ENCODE measurements at places on chromosomes 13 and 19.

DNA sequence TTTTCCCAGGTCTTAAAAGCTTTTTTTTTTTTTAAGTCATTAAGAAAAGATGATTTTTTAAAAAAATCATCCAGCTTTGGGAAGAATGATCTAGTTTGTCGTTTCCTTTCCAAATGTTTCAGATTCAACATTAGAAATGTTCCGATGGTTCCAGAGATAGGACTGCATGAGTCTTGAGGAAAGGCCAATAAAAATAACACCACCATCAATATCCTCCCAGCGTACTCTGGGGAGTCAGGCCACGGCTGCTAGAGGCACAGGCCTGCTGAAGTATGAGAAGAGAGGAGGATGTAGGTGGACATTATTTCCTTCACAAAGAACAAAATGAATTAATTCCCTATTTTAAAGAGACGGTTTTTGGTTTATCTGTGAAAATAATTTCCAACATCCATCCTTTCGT lies 60.0 kb upstream of the SHISA2 start:
- H3K27me3 ChIP-seq, result no peaks in the 10 kb centered on the region
- H3K4me3 ChIP-seq, result no peak overlapping the region
- no peaks in the 10 kb centered on the region for H3K4me1 ChIP-seq
- DNase-seq, result no peak

GRCh38 chr13:23848646-23849141 lies 40.5 kb downstream of the MIPEP start:
- no peaks in the 10 kb centered on the region for H3K27me3 ChIP-seq
- H3K4me1 ChIP-seq, result no peaks in the 10 kb centered on the region
- no peaks in the 10 kb centered on the region for H3K36me3 ChIP-seq
- no peak overlapping the region for H3K27ac ChIP-seq
- no peak for DNase-seq

- no peak overlapping the region for H3K4me3 ChIP-seq
- H3K4me1 ChIP-seq, result no peaks in the 10 kb centered on the region
- H3K36me3 ChIP-seq, result no peaks in the 10 kb centered on the region
- H3K27ac ChIP-seq, result no peak overlapping the region
Observed at GRCh38 chr13:35046587-35046986, 104.5 kb downstream of the NBEA start.

GRCh38 chr19:33280351-33280921 lies 21.9 kb downstream of the CEBPA start:
- no peak overlapping the region for H3K27ac ChIP-seq
- no peak overlapping the region for H3K4me3 ChIP-seq
- no peaks in the 10 kb centered on the region for H3K36me3 ChIP-seq

DNA sequence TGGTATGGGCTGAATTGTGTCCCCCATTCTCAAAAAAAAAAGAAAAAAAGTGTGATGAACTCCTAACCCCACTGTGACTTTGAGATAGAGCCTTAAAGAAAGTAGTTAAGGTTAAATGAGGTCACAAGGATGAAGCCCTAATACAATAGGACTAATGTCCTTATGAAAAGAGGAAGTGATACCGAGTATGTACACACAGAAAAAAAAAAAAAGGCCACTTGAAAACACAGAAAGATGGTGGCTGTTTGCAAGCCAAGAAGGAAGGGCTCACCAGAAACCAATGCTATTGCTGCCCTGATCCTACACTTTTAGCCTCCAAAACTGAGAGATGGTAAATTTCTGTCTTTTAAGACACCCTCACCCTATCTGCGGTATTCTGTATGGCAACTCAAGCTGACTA lies 955.6 kb downstream of the PCDH17 start:
- H3K4me1 ChIP-seq, result no peaks in the 10 kb centered on the region
- H3K4me3 ChIP-seq, result no peak overlapping the region
- H3K27ac ChIP-seq, result no peak overlapping the region
- no peak for DNase-seq

GRCh38 chr13:30331331-30331771 lies 24.0 kb upstream of the KATNAL1 start:
- no peaks in the 10 kb centered on the region for H3K4me1 ChIP-seq
- DNase-seq, result no peak
- H3K36me3 ChIP-seq, result no peaks in the 10 kb centered on the region
- H3K4me3 ChIP-seq, result no peak overlapping the region
- H3K27ac ChIP-seq, result no peak overlapping the region

- H3K4me3 ChIP-seq, result no peak overlapping the region
- no peaks in the 10 kb centered on the region for H3K4me1 ChIP-seq
- no peak overlapping the region for H3K27ac ChIP-seq
Observed at GRCh38 chr19:55703790-55704215, 28.8 kb downstream of the EPN1 start.

DNA sequence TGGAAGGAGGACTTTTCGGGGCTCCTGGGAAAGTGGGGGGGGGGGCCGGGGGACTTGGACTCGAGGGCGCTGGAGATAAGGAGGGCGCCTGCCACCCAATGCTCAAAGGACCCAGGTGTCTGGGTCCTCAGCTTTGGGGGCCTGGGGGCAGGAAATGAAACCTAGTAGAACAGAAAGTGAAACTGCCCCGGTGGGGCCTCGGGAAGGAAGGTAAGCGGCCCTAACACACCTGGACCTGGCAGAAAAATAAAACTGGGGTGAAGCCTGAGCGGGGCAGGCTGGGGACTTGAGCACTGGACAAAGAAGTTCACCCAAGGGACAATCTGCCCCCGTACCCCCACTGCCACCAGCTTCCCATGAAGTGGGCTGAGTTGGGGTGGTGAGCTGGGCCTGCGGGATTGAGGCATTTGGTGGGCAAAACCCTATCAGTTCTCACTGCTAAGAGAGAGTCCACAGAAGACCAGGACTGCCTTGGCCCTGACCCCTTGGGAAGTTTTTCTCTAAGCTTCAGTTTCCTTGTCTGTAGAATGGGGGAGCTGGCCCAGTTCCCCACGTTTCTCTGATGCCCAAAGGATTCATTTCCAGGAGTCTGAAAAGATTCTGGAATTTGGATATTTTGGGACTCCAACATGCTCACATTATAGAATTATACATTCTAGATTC lies 2.3 kb downstream of the PRKD2 start:
- no peak overlapping the region for H3K27ac ChIP-seq
- H3K4me1 ChIP-seq, result peaks cover 1% of the 10 kb centered on the region
- no peak for DNase-seq
- H3K27me3 ChIP-seq, result no peaks in the 10 kb centered on the region

GRCh38 chr19:35153701-35154524 lies 622 bp upstream of the FXYD5 start:
- peaks cover 7% of the 10 kb centered on the region for H3K4me1 ChIP-seq
- H3K36me3 ChIP-seq, result no peaks in the 10 kb centered on the region
- peak overlapping the region; percentile 71 for H3K4me3 ChIP-seq
- no peaks in the 10 kb centered on the region for H3K27me3 ChIP-seq

DNA sequence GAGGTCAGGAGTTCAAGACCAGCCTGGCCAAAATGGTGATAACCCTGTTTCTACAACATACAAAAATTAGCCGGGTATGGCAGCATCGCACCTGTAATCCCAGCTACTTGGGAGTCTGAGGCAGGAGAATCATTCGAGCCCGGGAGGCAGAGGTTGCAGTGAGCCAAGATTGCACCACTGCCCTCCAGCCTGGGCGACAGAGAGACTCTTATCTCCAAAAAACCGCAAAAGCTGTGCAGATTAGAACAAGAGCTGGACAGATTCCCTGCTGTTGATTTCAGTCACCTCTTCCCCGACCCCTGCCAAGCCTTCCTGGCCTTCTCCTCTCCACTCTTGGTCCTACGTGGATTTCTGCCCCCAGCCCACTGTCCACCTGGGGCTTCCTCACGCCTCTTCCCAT lies 8.3 kb downstream of the CAMSAP3 start:
- H3K4me1 ChIP-seq, result no peaks in the 10 kb centered on the region
- DNase-seq, result no peak
- no peaks in the 10 kb centered on the region for H3K27me3 ChIP-seq

DNA sequence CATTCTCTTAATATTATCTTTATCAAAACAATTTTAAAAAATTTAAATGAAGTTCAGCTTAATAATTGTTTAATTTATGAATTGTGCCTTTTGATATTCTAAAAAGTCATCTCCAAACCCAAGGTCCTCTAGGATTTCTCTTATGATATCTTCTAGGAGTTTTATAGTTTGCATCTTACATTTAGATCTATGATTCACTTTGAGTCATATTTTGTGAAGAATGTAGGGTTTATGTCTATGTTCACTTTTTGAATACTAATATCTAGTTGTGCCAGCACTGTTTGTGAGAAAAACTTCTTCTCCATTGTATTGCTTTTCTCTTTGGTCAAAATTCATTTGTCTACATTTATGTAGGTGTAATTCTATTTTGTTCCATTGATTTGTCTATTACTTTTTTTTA lies 1068.4 kb upstream of the SPRY2 start:
- H3K4me3 ChIP-seq, result no peak overlapping the region
- no peaks in the 10 kb centered on the region for H3K4me1 ChIP-seq
- DNase-seq, result no peak
- H3K27ac ChIP-seq, result no peak overlapping the region
- no peaks in the 10 kb centered on the region for H3K36me3 ChIP-seq
- H3K27me3 ChIP-seq, result no peaks in the 10 kb centered on the region

GRCh38 chr19:9823816-9824215 lies 3.9 kb upstream of the UBL5 start:
- H3K4me3 ChIP-seq, result no peak overlapping the region
- no peaks in the 10 kb centered on the region for H3K36me3 ChIP-seq
- no peaks in the 10 kb centered on the region for H3K27me3 ChIP-seq
- H3K4me1 ChIP-seq, result peaks cover 2% of the 10 kb centered on the region
- no peak overlapping the region for H3K27ac ChIP-seq
- no peak for DNase-seq

DNA sequence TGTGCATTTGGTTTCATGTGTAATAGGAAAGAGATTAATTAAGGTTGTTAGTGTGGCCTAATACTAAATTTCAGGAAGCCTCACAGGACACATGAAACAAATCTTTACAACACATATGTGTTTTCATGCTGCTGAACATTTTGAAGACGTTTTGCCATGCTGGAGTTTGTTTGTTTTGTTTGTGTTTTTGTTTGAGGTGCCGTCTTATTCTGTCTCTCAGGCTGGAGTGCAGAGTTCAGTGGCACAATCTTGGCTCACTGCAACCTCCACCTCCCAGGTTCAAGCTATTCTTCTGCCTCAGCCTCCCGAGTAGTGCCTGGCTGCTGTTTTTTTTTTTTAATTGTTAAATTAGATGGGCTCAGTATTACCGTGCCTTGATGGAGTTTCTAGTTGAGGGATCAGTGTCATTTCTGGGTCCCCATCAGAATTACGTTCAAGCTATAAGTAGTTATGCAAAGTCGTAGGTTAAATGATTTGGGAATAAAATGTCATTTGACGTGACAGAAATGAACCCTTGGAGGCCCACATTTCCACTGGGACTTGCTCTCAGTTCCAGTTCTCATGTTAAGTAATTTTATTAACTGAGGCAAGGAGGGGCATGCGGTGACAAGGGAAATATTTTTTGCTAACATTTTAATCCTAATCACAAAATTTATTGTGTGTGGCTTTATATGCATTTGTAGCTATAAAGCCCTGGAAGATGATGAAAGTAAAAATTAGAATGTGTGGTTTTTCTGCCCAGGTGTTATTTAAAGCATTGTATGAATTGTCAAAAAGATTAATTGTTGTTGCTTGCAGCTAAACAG lies 196.9 kb downstream of the TM9SF2 start:
- DNase-seq, result no peak
- peaks cover 13% of the 10 kb centered on the region for H3K4me1 ChIP-seq
- H3K4me3 ChIP-seq, result no peak overlapping the region

DNA sequence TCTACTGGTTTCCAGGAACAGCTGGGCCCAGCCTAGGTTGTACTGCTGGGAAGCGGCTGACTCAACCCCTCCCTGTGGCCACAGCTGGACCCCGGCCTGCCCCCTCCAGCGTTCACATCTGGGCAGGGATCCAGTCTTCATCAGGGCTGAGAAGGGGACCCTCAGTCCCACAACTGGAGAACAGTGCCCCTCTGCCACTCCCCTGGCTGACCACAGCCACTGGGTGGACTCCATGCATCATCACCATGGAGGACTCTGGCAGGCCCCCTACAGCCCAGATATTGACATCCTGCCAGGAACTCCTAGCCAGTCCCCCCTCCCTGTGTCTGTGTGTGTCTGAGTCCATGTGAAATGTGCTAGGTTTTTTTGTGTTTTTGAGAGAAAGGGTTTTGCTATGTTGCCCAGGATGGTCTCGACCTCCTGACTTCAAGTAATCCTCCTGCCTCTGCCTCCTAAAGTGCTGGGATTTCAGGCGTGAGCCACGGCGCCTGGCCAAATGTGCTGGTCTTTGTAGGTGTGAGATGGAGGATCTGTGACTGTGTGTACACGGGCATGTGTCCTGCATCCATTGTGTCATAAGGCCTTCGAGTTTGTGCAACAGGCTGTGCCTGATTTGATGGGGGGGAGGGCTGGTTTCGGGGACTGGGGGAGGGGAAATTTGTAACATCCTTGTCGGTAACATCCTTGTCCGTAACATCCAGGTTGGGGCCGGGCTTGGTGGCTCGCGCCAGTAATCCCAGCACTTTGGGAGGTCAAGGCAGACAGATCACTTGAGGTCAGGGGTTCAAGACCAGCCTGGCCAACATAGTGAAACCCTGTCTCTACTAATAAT lies 4.0 kb upstream of the HOOK2 start:
- no peak overlapping the region for H3K27ac ChIP-seq
- no peaks in the 10 kb centered on the region for H3K36me3 ChIP-seq
- H3K4me1 ChIP-seq, result peaks cover 14% of the 10 kb centered on the region
- H3K27me3 ChIP-seq, result no peaks in the 10 kb centered on the region

- H3K36me3 ChIP-seq, result no peaks in the 10 kb centered on the region
- no peaks in the 10 kb centered on the region for H3K27me3 ChIP-seq
- no peak overlapping the region for H3K27ac ChIP-seq
- H3K4me3 ChIP-seq, result no peak overlapping the region
- no peaks in the 10 kb centered on the region for H3K4me1 ChIP-seq
Observed at GRCh38 chr13:39547108-39547507, 55.9 kb downstream of the LHFPL6 start.

DNA sequence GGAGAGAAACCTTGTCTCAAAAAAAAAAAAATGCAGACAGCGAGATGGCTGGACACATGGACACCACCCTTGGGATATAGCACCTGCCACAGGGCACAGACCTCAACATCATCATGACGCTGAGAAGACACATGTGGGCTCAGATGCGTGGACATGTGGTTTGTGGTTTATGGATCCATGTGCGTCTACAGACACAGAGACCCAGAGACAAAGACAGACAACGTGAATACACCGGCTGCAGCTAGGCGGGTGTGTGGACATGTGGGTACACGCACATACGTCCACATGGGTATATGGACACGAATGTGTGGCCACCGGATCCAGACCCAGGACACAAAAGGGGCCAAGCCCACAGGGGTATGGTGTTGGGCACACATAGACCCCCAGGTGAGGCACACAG lies 1.3 kb downstream of the TNFSF14 start:
- no peaks in the 10 kb centered on the region for H3K4me1 ChIP-seq
- no peaks in the 10 kb centered on the region for H3K27me3 ChIP-seq

DNA sequence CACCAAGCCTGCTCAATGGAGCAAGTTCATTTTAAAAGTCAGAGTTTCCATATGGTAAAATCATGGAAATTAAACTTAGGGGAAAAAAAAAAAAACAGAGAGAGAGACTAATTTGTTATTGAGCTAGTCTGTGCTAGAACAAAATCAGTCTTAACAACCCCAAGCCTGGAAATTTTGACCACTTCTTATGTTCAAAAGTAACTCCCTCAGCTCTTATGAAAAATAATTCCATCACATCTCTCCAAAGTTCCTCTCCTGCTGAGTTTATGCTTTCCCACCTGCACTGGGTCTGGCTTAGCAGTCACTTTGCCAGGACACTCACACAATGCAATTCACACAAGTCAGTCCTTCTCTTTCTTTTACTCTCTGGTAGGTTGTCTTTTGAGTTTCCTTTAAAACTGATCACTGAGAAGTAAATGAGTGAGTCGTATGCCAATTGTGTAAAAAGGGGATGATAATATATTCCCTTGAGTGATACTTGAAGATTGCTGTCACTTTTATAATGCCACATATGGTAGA lies 92.6 kb downstream of the ENOX1 start:
- H3K27me3 ChIP-seq, result no peaks in the 10 kb centered on the region
- DNase-seq, result no peak
- H3K36me3 ChIP-seq, result no peaks in the 10 kb centered on the region

Measured in iPS DF 6.9 (cell line).